ENCODE measurements at places on chromosomes 1 and 21.
A peak's percentile ranks its signal among the peaks of the same experiment; 100 is the strongest.

DNA sequence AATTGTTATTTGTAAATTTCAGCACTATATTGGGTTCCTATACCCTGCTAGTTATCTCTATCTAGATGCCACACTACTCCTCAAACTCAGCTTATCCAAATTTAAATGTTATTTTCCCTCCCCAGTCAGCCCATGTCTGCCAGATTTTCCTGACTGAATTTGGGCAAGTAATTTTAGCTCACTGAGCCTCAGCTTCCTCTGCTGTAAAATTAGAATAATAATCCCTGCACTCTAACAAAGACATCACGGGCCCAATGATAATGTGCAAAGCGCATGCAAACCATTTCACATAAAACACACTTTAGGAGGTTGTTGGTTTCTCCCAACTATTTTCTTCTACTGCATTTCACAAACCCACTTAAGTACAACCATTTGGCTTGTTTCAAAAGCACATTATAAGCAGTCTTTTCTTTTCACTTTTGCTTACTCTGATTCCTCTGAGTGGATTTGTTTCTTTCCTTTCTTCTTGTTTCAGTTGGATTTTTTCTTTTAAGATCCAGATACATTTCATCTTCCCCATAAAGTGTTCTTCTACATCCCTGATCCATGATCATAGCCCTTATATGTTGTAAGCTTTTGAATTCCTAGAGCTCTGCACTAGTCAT lies 152.8 kb upstream of the DPT start:
- DNase-seq: no peak

DNA sequence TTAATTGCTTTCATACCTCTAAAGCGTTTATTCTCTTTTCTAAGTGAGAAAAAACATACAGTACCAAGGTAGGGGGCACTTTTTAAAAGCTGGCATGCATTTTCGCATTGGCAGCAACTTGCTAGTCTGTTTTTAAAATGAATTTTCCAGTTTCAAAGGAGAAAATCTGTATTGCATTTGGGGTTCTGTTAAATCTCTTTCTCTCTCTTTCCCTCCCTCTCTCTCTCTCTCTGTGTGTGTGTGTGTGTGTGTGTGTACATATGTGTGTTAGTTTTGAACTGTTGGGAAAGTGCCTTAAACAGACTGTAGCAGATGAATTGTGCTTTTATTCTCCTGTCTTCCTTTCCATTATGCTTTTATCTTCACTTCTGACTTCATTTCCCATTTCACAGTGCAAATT lies 7.3 kb downstream of the NIBAN1 start:
- no peak for DNase-seq

DNA sequence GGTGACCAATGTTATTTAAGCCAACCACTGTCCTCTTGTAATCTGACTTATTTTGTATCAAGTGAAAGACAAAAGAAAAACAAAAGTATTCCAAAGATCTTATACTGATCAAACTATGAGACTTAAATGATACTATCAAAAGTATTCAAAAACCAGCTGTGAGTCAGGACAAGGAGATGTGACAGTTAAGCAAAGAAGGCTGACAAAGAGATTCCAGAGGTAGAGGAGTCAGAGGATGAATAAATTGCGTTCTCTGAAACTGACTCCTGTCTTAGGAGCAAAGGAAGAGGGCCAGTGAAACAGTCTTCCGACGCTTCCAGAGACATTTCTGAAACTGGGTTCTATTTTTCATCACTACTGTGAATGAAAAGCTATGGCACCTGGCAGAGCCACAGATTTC lies 20.9 kb downstream of the TMEM50B start:
- DNase-seq: no peak

DNA sequence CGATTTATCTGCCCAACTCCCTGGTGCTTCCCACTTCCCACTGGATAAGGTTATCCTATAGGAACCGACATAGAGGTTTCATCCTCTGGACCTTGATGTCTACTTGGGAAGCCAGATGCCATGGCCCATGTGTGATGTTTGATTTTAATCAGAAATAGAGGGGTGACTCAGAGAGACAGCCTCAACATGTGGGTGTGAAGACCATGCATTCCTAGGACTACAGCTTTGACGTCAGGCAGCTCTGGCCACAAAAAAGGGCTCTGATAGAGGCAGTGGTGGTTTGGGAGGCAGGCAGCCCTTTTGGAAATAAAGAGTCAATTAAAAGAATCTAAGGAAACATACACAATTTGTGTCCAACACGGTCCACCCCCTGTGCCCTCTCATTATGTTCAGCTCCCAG lies 5.2 kb upstream of the SH2D2A start:
- DNase-seq: no peak

DNA sequence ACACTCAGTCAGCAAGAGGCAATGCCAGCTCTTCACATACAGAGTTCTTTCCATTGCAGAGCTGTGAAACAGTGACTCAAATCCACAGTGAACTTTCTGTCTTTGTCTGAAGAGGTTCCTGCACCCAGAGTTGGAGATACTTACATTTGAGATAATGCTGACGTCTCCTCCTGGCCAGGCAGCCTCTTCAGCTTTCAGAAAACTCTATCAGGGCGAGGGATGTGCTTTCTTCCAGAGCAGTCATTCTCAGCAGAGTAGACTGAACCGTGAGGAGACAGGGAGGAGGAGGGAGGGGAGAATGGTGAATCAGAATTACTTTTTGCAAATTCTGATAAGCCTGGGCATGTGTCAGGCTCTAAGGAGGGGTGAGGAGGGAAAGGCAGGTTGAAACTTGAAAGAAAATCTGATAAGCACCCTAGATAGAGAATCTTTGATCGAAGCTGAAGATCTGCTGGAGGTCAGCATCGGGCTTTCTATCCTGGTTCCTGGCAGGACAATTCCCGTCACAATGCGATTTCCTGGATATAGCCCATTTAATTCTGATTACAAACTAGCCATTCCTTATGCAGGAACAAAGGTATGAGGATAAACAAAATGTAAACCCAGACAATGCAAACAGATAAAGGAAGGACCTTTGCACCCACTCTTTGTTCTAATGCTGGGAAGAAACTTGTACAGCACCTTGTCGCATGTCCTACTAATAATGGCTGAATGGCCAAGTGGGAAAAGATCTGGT lies 18.9 kb upstream of the NID1 start:
- DNase-seq: no peak

GRCh38 chr1:247437551-247438505 lies 20.1 kb downstream of the OR2B11 start:
- no peak for DNase-seq

GRCh38 chr1:107138767-107139445 lies 1.9 kb upstream of the NTNG1 start:
- no peak for DNase-seq

DNA sequence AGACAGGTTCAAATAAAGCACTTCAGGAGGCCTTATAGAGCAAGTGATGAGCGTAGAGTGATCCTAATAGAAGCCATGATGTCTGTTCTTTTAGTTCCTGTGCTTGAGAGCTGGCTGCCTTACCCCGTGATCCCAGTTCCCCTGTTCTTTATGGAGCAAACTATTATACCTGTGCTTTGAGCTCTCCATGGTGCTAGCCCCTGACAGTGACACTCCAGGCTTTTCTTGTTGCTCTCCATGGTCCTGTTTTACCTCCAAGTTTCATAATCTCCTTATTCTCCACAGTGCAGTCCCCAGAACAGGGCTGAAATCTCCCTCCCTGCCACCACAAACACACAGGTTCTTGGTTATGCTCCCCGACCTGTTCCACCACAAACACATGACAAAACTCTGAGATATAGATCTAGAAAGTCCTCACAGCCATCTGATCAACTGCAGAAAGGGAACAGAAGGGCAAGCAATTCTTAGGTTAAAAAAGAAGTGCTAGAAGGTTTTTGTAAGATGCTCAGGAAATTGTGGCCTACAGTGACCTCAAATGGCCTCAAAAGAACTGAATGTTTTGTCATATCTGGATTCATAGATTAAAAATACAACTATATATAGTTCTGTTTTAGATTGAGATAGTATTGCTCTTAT lies 6.0 kb downstream of the CADM3 start:
- DNase-seq: peak; percentile 15

GRCh38 chr1:43386676-43387075 lies 2.9 kb downstream of the MED8 start:
- no peak for DNase-seq

DNA sequence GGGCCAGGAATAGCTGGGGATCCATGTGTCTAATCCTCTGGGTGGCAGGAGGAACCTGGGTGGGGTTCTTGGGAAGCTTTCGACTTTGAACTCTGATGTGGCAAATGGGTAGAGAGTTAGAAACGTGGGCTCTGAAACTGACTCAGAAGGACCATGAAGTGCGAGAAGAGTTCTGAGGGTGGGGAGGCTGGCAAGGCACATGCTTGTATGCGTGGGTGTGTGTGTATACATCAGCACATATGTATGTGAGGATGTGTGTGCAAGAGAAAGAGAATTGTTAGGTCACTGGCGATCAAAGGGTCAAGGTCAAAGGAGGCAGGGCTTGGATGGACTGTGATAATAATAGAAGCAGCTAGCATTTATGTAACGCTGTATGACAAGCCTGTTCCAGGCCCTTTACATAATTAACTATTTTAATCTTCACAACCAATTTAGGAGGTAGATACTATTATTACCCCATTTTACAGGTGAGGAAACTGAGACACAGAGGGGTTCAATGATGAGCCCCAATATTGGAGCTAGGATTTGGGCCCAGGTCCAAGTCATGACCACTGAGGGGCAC lies 84.5 kb upstream of the POU3F1 start:
- no peak for DNase-seq

DNA sequence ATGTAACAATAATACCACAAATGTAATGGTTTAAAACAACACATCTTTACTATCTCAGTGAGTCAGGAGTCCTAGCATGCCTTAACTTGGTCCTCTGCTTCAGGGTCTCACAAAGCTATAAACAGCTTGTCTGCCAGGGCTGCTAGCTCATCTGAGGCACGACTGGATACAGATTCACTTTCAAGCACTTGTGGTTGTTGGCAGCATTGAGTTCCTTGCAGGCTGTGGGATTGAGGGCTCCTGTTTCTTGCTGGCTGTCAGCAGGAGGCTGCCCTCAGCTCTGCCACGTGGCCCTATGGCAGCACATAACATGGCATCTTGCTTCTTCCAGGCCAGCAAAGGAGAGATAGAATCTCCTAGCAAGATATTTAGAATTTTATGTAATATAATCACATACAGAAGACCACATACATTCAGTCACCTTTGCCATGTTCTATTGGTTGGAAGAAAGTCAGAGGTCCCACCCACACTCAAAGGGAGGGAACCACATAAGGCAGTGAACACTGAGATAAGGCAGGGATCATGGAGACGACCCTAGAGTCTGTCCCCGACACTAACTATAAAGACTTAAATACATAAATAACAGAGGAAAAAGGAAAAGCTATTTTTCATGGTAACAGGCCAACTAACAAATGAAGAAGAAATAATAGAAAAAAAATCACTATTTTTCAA lies 18.9 kb upstream of the IPP start:
- DNase-seq: no peak
